ENCODE measurements at places on chromosomes 2 and 18. TPM values are rescaled to one million over a fixed set of nuclear protein-coding genes. Genes with fewer than 3 reads are reported as not detected.

DNA sequence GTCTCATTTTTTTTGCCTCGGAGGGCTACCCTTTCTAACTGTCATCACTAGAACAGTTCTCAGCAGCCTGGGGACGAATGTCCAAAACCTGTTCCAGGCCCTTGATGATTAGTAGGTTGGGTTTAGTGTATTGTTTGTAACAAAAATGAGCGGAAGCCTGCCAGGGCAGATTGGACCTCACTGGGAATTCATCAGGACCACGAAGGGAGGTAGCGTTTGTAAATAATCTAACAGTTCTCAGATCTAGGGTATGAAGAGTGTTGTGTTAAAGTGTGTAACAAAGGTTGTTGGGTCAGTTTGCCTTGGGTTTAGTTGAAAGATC lies 799 bp downstream of the CEP68 start:
- no peaks in the 10 kb centered on the region for H3K27me3 ChIP-seq
- H3K4me3 ChIP-seq: peak overlapping the region; percentile 49
- H3K36me3 ChIP-seq: peaks cover 2% of the 10 kb centered on the region

The UGT1A3 gene
- total RNA-seq: not detected

DNA sequence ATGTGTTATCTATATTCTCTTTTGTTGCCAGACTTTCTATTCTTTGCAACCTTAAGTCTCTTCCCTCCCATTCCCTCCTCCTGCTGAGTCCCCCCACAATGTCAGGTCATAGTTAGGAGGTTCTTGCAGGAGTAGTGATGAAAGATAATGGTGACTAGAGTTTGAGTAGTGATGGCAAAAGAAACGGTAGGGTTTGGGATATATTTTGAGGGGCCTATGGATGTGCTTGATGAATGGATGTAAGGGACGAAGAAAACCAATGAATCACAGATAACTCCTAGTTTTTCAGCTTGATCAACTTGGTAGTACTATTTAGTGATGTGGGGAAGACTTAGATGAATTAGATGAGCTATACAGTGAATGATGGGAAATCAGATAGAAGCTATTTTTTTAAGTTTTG lies 21.0 kb downstream of the EML4 start:
- H3K27ac ChIP-seq: no peak overlapping the region
- peaks cover 21% of the 10 kb centered on the region for H3K4me1 ChIP-seq
- no peak overlapping the region for H3K4me3 ChIP-seq
- H3K27me3 ChIP-seq: no peaks in the 10 kb centered on the region
- no peak for DNase-seq
- no peaks in the 10 kb centered on the region for H3K36me3 ChIP-seq

The LOXL3 gene
- 14.2 TPM for total RNA-seq

- DNase-seq: peak; percentile 22
- H3K4me1 ChIP-seq: no peaks in the 10 kb centered on the region
These were observed 146.5 kb upstream of the ARL4C start for GRCh38 chr2:234643407-234643806.

The GCG gene
- not detected for total RNA-seq

GRCh38 chr2:239934571-239935171 lies 90.5 kb downstream of the NDUFA10 start:
- H3K27ac ChIP-seq: no peak overlapping the region
- H3K27me3 ChIP-seq: no peaks in the 10 kb centered on the region
- H3K4me3 ChIP-seq: no peak overlapping the region
- peak; percentile 39 for DNase-seq

DNA sequence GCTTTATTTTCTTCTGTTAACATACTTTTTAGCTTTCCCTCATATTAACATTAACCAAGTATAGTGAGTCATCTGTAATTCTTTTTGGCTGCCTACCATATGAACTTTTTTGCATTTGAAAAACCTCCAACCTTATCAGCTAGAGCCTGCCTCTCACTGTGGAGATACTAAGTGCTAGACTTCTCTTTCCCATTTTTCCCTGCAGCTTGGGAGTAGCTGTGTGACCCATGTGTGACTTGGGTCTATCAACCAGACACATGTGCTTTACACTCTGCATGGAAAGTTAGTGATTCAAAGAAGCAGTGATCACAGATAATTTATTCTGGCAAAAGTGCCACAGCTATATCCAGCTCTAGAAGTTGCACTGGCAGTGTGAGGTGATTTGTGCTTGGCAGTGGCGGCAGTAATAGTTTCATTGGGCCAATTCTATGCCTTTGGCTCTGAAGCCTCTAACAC lies 36.3 kb downstream of the PREPL start:
- H3K4me1 ChIP-seq: peaks cover 8% of the 10 kb centered on the region
- no peaks in the 10 kb centered on the region for H3K27me3 ChIP-seq
- peaks cover 35% of the 10 kb centered on the region for H3K36me3 ChIP-seq
- no peak overlapping the region for H3K27ac ChIP-seq
- H3K4me3 ChIP-seq: no peak overlapping the region

DNA sequence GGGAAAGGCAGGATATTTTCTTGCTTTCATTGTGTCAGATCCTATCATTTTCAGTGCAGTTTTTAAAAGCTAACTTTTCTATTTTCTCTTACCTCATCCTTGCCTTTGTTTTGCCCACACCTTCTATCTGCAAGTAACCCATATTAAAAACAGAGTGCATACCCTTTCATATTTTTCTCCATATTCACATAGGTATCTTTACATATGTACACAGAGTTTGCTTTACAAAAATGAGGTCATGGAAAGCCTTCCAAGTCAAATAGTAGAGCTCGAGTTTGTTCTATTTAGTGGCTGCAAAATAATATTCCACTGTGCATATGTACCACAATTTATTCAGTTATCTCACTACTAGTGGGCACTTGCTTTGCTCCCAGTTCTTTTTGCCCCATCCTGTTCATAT lies 3.9 kb upstream of the DHRS9 start:
- H3K27ac ChIP-seq: no peak overlapping the region
- H3K36me3 ChIP-seq: no peaks in the 10 kb centered on the region
- H3K4me1 ChIP-seq: no peaks in the 10 kb centered on the region
- no peak overlapping the region for H3K4me3 ChIP-seq
- no peaks in the 10 kb centered on the region for H3K27me3 ChIP-seq

The C2orf66 gene
- total RNA-seq: not detected

GRCh38 chr2:2260696-2261268 lies 70.3 kb downstream of the MYT1L start:
- DNase-seq: no peak
- H3K4me1 ChIP-seq: no peaks in the 10 kb centered on the region
- no peaks in the 10 kb centered on the region for H3K27me3 ChIP-seq
- H3K27ac ChIP-seq: no peak overlapping the region
- H3K36me3 ChIP-seq: no peaks in the 10 kb centered on the region

DNA sequence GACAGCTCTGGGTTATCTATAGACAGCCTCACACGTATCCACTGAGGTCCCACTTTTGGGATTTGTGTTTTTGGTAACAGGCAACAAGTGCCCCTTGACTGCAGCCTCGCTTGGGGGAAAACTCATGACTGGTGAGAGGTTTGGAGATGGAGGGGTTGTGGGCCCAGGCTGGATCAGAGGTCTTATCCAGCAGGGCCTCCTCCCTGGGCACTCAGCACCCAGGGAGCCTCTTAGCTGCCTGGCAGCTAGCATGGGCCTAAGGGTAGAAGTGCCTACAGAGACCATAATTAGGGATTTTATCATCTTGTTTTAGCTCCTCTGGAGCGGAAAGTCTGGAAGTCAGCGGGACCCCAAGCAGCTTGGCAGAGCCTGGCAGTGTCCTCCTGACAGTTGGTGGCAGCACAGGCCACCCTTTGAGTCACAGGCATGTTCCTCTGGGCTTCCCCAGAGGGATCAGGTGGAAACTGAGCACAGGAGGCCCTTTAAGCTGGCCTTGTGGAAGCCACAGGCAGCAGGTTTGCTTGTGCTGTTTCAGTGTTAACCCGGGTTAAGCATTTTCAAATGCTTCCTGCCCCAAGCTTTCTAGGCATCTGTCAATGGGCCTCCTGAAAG lies 143.1 kb downstream of the KCTD1 start:
- no peaks in the 10 kb centered on the region for H3K36me3 ChIP-seq
- H3K27ac ChIP-seq: no peak overlapping the region
- peaks cover 15% of the 10 kb centered on the region for H3K27me3 ChIP-seq
- H3K4me1 ChIP-seq: no peaks in the 10 kb centered on the region
- DNase-seq: peak; percentile 53
- no peak overlapping the region for H3K4me3 ChIP-seq

DNA sequence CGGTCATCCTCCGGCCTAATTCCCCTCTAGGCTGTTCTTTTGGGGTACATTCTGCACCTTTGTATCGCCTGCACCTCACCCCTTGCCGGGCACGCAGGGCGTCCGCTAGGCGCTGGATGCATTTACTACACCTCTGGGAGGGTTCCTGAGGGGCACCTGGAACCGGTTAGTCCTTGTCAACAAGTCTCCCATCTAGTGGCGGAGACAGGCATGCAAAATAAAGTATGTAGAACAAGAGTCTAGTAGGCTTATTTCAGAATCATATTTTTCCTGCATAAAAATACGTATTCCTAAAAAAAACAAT lies 705 bp upstream of the TEX261 start:
- peak overlapping the region; percentile 58 for H3K4me3 ChIP-seq
- no peak overlapping the region for H3K27ac ChIP-seq
- H3K27me3 ChIP-seq: no peaks in the 10 kb centered on the region
- peaks cover 11% of the 10 kb centered on the region for H3K4me1 ChIP-seq
- peak; percentile 17 for DNase-seq

- no peaks in the 10 kb centered on the region for H3K27me3 ChIP-seq
- no peak overlapping the region for H3K4me3 ChIP-seq
- no peaks in the 10 kb centered on the region for H3K4me1 ChIP-seq
- no peak for DNase-seq
- H3K36me3 ChIP-seq: no peaks in the 10 kb centered on the region
These were observed 393.5 kb downstream of the CTNNA2 start for GRCh38 chr2:79906139-79906890.

- DNase-seq: no peak
- no peaks in the 10 kb centered on the region for H3K36me3 ChIP-seq
- H3K4me3 ChIP-seq: no peak overlapping the region
- H3K27ac ChIP-seq: no peak overlapping the region
These were observed 226.7 kb upstream of the ZNF804A start for GRCh38 chr2:184371641-184372040.

The ACKR3 gene
- total RNA-seq: not detected

GRCh38 chr2:238403632-238404405 lies 22.9 kb upstream of the ASB1 start:
- H3K4me1 ChIP-seq: no peaks in the 10 kb centered on the region
- DNase-seq: no peak
- no peak overlapping the region for H3K4me3 ChIP-seq
- H3K36me3 ChIP-seq: peaks cover 8% of the 10 kb centered on the region
- no peaks in the 10 kb centered on the region for H3K27me3 ChIP-seq

The IFT172 gene
- 25.5 TPM for total RNA-seq

DNA sequence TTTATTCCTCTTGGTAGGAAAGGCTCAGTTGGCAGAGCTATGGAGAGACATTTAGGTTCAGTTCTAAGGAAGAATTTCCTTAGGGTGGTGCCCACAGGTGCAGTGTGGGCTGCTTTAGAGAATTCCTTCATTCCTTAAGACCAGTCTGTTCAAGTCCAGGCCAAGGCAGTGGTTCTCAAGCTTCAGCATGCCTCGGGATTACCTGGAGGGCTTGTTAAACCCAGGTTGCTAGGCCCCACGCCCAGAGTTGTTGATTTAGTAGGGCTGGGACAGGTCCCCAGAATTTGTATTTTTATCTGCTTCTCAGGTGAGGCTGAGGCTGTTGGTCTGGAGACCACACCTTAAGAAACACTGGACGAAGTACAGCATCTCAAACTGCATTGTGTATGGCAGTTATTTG lies 68.9 kb downstream of the CERS6 start:
- H3K27ac ChIP-seq: no peak overlapping the region
- DNase-seq: no peak
- H3K27me3 ChIP-seq: no peaks in the 10 kb centered on the region
- peaks cover 11% of the 10 kb centered on the region for H3K4me1 ChIP-seq

- H3K4me1 ChIP-seq: peaks cover 7% of the 10 kb centered on the region
- no peaks in the 10 kb centered on the region for H3K27me3 ChIP-seq
- H3K4me3 ChIP-seq: no peak overlapping the region
- H3K36me3 ChIP-seq: no peaks in the 10 kb centered on the region
- peak; percentile 72 for DNase-seq
- no peak overlapping the region for H3K27ac ChIP-seq
These were observed 81.4 kb upstream of the CABLES1 start for GRCh38 chr18:23053776-23054457.

The ZC3H6 gene
- 2.2 TPM for total RNA-seq

GRCh38 chr2:72803626-72804320 lies 22.1 kb downstream of the EXOC6B start:
- no peaks in the 10 kb centered on the region for H3K27me3 ChIP-seq
- DNase-seq: no peak
- H3K4me3 ChIP-seq: no peak overlapping the region
- no peak overlapping the region for H3K27ac ChIP-seq
- no peaks in the 10 kb centered on the region for H3K36me3 ChIP-seq
- no peaks in the 10 kb centered on the region for H3K4me1 ChIP-seq

The STAT4 gene
- total RNA-seq: 0.28 TPM

DNA sequence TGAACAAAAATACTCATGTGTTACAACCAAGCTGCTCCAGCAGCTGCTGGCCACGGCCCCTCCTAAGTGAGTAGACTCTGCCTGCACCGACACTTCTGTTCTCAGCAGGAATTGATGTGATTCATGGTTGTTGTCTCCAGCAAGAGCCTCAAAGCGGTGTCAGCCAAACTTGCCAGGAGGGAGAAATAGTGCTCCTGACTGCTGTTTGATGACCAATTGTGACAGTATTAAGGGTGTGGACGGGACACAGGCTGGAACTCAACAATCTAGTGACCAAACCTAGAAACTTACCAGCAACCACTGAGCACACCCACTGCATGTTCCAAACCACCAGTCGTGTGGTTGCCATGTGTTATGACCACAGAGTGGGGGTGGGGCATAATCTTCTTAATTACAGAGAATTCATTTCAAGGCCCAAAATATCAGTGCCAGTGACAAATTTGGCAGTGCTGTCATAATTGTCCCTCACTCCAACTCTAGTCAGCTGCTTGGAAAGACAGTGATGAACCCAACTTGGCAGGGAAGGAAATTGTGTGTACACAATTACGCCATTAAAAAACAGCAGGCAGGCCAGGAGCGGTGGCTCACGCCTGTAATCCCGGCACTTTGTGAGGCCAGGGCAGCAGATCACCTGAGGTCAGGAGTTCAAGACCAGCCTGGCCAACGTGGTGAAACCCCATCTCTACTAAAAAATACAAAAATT lies 30.4 kb downstream of the FBLN7 start:
- no peak for DNase-seq
- H3K27ac ChIP-seq: no peak overlapping the region
- no peaks in the 10 kb centered on the region for H3K36me3 ChIP-seq
- H3K4me3 ChIP-seq: no peak overlapping the region

DNA sequence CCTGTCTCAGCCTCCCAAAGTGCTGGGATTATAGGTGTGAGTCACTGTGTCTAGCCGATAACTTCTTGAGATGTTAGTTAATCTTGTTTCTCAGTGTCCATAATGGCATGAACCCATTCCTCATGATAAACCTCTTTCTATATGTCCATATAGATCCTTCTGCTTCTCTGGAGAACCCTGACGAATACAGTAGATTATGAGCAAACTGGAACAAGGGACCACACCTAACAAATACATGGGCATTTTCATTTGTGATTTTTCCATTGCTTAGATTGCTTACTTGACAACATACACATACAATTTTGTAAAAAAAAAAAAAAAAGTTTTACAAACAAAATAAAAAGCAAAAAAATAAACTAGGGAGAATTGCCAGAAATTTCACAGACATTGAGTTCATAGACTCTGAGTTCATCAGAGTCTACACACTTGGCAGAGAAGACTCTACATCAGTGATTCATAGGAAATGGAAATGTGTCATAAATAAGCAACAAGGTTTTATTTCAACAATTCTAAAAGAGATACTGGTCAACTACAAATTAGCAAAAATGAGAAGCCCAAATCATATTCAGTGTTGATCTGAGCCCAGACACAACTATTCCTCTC lies 96.7 kb downstream of the GALR1 start:
- H3K4me1 ChIP-seq: no peaks in the 10 kb centered on the region
- H3K27ac ChIP-seq: no peak overlapping the region
- no peaks in the 10 kb centered on the region for H3K27me3 ChIP-seq
- DNase-seq: no peak
- H3K36me3 ChIP-seq: no peaks in the 10 kb centered on the region

The CYP26B1 gene
- not detected for total RNA-seq

All from IMR-90 (cell line).